ENCODE measurements at places on chromosomes 12 and 14. TPM values are rescaled to one million over a fixed set of nuclear protein-coding genes. Genes with fewer than 3 reads are reported as not detected.

Gene ING4
- total RNA-seq, result 15.2 TPM

Gene DCN
- total RNA-seq, result not detected

DNA sequence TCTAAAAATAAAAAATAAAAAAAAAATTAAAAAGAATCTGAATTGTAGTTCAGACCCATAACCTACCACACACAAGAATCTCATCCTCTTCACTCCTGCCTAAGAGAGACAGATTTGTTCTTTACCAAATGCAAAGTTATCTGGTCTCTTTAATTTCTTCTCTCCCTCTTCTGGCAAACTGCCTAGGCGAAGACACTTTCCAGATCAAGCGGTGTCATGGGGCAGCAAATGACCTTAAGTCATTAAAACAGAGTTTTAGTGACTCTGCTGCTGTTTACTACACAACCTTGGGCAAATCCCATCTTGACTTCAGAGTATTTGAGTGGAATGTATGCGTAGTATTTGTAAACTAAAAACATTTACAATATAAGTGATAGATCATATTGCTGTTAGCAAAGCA, 60.9 kb upstream of the NID2 start:
- peaks cover 6% of the 10 kb centered on the region for H3K27me3 ChIP-seq
- H3K27ac ChIP-seq, result no peak overlapping the region
- H3K4me1 ChIP-seq, result peaks cover 21% of the 10 kb centered on the region
- DNase-seq, result no peak

- H3K27me3 ChIP-seq, result peaks cover 13% of the 10 kb centered on the region
- H3K27ac ChIP-seq, result no peak overlapping the region
- H3K36me3 ChIP-seq, result no peaks in the 10 kb centered on the region
- no peak for DNase-seq
- H3K4me1 ChIP-seq, result peaks cover 3% of the 10 kb centered on the region
Observed at GRCh38 chr14:95660651-95661515, 25.3 kb upstream of the TCL1B start.

GRCh38 chr12:118183711-118184110, 47.8 kb downstream of the PEBP1 start:
- no peak overlapping the region for H3K27ac ChIP-seq
- no peak for DNase-seq
- peaks cover 20% of the 10 kb centered on the region for H3K4me1 ChIP-seq
- no peaks in the 10 kb centered on the region for H3K27me3 ChIP-seq

DNA sequence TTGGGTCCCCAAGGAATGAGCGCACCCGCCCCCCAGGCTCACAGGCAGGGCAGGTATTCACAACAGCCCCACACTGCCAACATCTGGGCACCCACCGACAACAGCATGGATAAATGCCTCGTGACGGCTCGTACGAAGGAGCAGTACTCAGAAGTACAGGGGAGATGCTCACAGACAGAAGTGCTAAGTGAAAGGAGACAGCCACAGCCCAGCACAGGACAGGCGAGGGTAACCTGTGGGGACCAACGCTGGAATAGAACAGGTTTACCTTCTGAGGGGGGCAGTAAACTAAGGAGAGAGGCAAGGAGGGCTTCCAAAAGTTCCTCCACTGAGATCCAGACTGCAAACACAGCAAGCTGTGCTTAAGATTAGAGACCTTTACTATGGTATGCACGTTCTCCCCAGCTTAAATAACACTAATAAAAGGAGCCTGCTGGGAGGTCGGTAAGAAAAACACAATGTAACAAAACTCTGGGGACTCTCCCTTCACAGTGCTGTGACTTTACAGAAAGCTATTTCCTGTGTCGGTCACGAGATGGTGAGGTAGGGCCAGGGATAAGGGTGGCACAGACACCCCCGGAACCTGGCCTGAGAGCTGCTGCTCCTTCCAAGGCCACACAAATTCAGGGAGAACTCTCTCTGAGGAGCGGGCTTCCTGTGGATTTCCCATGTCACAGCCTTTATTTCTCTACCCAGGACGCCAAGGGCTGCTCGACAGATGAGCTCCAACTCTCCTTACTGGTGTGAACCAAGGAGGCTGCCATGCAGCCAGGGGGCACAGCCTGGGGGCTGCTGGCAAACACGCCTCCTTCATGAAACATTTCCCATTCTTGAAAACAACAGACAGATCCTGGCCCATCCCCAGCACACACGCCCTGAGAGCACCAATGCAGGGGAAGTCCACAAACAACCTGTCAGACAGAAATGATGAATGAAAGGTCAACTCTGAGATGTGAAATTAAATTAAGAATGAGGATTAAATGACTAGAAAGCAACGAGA, 26.3 kb downstream of the SLC15A4 start:
- DNase-seq, result no peak
- H3K36me3 ChIP-seq, result peaks cover 61% of the 10 kb centered on the region
- H3K27ac ChIP-seq, result no peak overlapping the region
- H3K4me1 ChIP-seq, result peaks cover 6% of the 10 kb centered on the region
- H3K27me3 ChIP-seq, result no peaks in the 10 kb centered on the region
- no peak overlapping the region for H3K4me3 ChIP-seq

- no peak for DNase-seq
- H3K36me3 ChIP-seq, result no peaks in the 10 kb centered on the region
- no peak overlapping the region for H3K27ac ChIP-seq
- peaks cover 3% of the 10 kb centered on the region for H3K4me1 ChIP-seq
- no peaks in the 10 kb centered on the region for H3K27me3 ChIP-seq
Observed at GRCh38 chr12:40039598-40039997, 66.3 kb downstream of the SLC2A13 start.

DNA sequence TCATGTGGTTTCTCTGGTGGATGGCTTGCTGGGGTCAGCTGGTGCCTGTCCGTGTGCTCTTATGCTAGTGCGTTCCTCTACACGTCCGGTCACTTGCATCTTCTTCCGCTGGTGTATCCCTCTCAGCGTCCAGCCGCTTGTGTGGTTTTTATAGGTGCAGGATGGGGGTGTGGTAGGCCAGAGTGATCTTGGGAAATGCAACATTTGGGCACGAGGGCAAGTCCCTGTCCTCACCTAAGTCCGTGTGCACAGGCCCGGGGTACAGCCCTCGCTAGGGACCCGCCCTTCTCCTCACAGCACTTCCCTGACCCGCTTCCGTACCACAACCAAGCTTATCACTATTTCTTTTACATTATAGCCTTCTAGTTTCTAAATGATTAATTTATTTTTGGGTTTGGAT, 17.3 kb downstream of the RERGL start:
- no peaks in the 10 kb centered on the region for H3K27me3 ChIP-seq
- DNase-seq, result no peak
- H3K36me3 ChIP-seq, result no peaks in the 10 kb centered on the region
- H3K4me1 ChIP-seq, result no peaks in the 10 kb centered on the region
- no peak overlapping the region for H3K27ac ChIP-seq

Gene JAG2
- total RNA-seq, result 2.4 TPM

- no peak overlapping the region for H3K27ac ChIP-seq
- no peaks in the 10 kb centered on the region for H3K36me3 ChIP-seq
- no peak for DNase-seq
- no peaks in the 10 kb centered on the region for H3K27me3 ChIP-seq
- peaks cover 31% of the 10 kb centered on the region for H3K4me1 ChIP-seq
Observed at GRCh38 chr12:112344220-112344619, 38.0 kb downstream of the HECTD4 start.

Gene RITA1
- total RNA-seq, result 18.7 TPM

- peaks cover 12% of the 10 kb centered on the region for H3K4me1 ChIP-seq
- H3K4me3 ChIP-seq, result no peak overlapping the region
- no peak for DNase-seq
- no peak overlapping the region for H3K27ac ChIP-seq
- peaks cover 1% of the 10 kb centered on the region for H3K27me3 ChIP-seq
Observed at GRCh38 chr14:66496188-66496807, 10.1 kb downstream of the CCDC196 start.

Gene ATL1
- total RNA-seq, result 0.58 TPM

Gene FGF23
- not detected for total RNA-seq

Gene CMA1
- total RNA-seq, result not detected

DNA sequence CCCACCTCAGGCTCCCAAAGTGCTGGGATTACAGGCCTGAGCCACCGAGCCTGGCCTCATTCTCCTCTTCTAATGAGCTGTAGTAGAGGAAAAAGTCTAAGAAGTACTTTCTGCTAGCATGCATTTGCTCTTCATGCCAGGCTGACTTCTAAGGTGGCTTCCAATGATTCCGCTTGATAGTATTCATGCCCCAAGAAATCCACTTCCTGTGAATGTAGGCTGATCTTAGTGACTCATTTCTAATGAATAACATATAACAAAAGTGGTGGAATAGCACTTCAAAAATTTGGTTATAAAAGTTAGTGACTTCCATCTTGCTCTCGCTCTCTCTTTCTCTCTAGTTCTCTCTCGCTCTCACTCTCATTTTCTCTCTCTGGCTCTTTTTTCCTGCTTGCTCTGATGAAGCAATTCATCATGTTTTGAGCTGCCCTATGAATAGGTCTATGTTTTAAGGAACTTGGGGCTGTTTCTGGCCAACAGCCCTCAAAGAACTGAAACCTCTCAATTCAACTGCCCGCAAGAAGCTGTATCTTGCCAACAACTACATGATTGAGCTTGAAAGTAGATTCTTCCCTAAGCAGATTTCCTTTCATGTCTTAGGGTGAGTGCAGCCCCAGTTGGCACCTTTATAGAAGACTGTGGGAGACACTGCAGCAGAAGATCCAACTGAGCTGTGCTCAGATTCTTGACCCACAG, 282.9 kb downstream of the RMST start:
- H3K36me3 ChIP-seq, result no peaks in the 10 kb centered on the region
- no peaks in the 10 kb centered on the region for H3K4me1 ChIP-seq
- no peak overlapping the region for H3K4me3 ChIP-seq
- no peak overlapping the region for H3K27ac ChIP-seq
- no peaks in the 10 kb centered on the region for H3K27me3 ChIP-seq

DNA sequence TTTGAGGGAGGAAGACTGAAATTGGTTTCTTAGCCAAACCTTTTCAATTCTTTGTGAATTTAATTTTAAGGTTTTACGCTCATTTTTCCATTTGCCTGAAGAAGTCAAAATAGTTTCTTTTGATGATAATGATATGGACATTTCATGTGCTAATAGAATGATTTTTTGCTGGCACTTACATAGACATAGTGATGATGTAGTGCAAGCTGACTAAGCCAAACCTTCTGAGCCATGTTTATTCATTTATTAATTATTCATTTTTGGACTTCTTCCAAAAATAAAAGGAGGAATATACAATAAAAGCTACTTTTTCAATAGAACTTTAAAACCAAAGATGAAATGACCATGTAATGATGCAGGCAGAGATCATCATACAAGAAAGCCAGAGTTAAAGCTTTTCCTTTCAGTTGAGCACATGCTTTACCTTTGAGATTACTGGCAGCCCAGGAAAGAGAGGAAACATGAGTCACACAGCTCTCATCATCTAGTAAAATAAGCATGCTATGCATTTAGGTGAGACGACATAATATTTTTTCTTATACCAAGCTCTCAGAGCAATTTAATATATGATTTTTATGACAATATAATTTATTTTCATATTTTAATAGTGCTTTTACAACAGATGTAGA, 24.8 kb downstream of the KCNA1 start:
- no peak for DNase-seq
- H3K27ac ChIP-seq, result no peak overlapping the region
- peaks cover 32% of the 10 kb centered on the region for H3K27me3 ChIP-seq
- H3K4me1 ChIP-seq, result no peaks in the 10 kb centered on the region
- H3K36me3 ChIP-seq, result no peaks in the 10 kb centered on the region

DNA sequence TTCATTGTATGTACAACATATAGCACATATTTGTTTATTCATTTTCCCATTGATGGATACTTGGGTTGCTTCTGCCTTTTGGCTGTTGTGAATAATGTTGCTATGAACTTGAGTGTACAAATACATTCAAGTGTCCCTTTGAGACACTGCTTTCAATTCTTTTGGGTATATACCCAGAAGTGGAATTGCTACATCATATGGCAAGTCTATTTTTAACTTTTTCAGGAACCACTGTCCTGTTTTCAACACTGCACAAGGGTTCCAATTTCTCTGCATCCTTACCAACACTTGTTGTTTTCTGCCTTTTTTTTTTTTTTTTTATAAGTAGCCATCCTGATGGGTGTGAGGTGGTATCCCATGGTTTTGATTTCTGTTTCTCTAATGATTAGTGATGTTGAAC, 15.9 kb downstream of the RBMS2 start:
- H3K27me3 ChIP-seq, result no peaks in the 10 kb centered on the region
- H3K4me3 ChIP-seq, result no peak overlapping the region
- H3K4me1 ChIP-seq, result no peaks in the 10 kb centered on the region
- DNase-seq, result no peak
- no peaks in the 10 kb centered on the region for H3K36me3 ChIP-seq
- H3K27ac ChIP-seq, result no peak overlapping the region

DNA sequence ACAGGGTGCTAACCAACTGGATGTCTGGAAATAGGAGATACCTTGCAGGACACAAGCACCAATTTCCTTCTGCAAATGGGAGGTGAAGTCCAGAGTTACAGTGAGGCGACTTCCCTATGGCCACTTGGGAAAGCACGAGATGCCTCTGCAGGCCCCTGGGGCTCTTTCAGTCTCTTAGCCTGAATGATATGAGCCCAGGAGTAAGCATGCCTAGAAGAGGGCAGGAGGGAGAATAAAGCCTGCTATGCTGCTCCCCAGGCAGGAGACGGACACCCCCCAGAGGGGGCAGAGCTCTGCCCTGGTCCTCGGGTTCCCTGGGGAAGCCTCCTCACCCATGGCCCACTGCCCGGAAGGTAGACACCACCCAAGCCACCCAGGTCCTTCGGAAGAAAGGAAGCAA, 105.1 kb downstream of the GCH1 start:
- H3K27ac ChIP-seq, result no peak overlapping the region
- peaks cover 5% of the 10 kb centered on the region for H3K27me3 ChIP-seq
- no peaks in the 10 kb centered on the region for H3K4me1 ChIP-seq
- no peaks in the 10 kb centered on the region for H3K36me3 ChIP-seq

- no peaks in the 10 kb centered on the region for H3K4me1 ChIP-seq
- no peak for DNase-seq
- H3K4me3 ChIP-seq, result no peak overlapping the region
- no peaks in the 10 kb centered on the region for H3K27me3 ChIP-seq
- H3K27ac ChIP-seq, result no peak overlapping the region
- H3K36me3 ChIP-seq, result peaks cover 3% of the 10 kb centered on the region
Observed at GRCh38 chr12:126685636-126686035, 1581.3 kb upstream of the TMEM132C start.

DNA sequence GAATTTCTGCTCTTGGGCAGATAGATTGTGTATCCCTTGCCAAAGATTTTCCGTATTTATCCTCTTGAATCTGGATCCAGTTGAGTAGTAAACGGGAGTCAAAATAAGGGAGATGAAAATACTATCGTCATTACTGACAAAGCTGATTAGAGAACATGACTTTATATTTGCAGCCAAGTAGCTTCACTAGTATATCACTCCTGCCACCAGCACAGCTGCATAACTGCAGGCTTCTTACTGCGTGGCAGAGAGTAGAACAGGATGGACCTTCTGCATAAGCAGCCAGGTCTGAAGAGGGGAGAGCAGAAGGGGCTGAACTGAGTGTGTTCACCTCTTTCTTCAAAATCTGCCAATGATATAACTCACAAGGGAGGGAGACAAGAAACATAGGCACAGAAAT, 283.7 kb downstream of the FBXL14 start:
- no peak for DNase-seq
- peaks cover 16% of the 10 kb centered on the region for H3K36me3 ChIP-seq
- no peaks in the 10 kb centered on the region for H3K27me3 ChIP-seq
- H3K4me3 ChIP-seq, result no peak overlapping the region

- H3K27me3 ChIP-seq, result peaks cover 29% of the 10 kb centered on the region
- H3K4me3 ChIP-seq, result no peak overlapping the region
Observed at GRCh38 chr12:6826125-6826733, 2.0 kb upstream of the P3H3 start.

Data from activated CD4-positive, alpha-beta memory T cell treated with anti-CD3 and anti-CD28 coated beads for 36 hours (primary cell).